Posterior cingulate gyrus (tissue), 11 donors: ENCODE measurements at places on chromosomes 16 and 17.
A peak's percentile ranks its signal among the peaks of the same experiment; 100 is the strongest.

GRCh38 chr17:1720856-1721386 is 3.6 kb upstream of the WDR81 start:
- DNase-seq, result peak; percentile 55

DNA sequence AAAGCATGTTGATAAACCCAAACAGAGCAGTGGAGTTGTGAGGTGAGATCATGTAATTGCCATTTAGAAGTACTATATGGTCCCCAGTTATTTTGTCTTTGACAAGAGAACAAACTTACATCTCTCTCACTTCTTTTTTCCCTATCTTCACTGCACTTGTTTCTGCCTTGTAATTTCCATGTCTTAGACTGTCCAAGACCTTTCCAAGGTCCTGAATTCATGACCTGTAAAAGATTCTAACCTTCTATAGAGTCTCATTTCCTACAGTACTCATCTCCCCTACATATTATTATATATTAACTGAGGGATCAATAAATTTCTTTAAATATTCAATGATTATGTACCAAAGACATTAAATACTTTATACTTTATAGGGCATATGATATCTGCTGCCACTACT is 295.3 kb upstream of the KIF2B start:
- DNase-seq, result no peak

- no peak for DNase-seq
These were observed 14.2 kb downstream of the USP10 start for GRCh38 chr16:84714028-84714427.

GRCh38 chr17:15436473-15437302 is 30.7 kb downstream of the CDRT4 start:
- DNase-seq, result no peak

DNA sequence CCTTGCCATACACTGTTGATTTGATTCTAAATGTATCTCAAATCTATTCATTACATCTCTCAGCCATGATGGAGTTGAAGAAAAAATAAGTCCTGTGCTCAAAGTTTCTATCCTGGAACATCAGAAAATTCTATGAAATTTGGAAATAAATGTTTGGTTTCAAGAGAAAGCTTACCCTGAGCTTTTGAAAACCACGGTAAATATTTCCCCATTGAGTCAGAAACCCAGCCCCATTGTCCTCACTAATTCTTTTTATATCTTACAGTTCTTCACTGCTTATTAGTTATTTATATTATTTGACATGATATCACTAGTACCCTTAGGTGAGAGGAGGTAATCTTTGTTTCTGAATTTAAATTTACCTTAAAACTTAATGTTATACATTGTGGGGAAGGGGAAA is 128.5 kb downstream of the MRTFB start:
- no peak for DNase-seq

- DNase-seq, result no peak
These were observed 17.0 kb upstream of the PIK3R6 start for GRCh38 chr17:8884336-8884990.

DNA sequence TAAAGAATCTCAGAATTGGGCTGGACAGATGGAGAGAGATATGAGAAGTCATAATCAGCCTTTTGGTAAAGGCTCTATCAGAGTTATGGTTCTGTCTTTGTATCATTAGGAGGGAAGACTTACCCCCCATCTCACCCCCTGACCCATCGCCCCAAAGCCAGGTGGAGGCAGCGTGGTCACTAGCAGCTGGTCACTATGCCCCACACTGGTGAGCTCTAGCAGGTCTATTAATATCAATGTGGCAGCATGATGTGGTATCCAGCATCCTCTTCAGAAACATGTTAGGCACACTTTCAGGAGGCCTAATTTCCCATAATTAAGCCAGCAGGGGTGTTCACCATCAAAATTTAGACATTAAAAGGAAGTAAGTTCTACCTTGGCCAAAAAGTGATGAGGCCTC is 183.8 kb upstream of the COX10 start:
- DNase-seq, result no peak

GRCh38 chr17:29089601-29090044 is 46.7 kb downstream of the PIPOX start:
- peak; percentile 50 for DNase-seq

GRCh38 chr16:86101897-86102157 is 202.9 kb downstream of the IRF8 start:
- DNase-seq, result no peak

DNA sequence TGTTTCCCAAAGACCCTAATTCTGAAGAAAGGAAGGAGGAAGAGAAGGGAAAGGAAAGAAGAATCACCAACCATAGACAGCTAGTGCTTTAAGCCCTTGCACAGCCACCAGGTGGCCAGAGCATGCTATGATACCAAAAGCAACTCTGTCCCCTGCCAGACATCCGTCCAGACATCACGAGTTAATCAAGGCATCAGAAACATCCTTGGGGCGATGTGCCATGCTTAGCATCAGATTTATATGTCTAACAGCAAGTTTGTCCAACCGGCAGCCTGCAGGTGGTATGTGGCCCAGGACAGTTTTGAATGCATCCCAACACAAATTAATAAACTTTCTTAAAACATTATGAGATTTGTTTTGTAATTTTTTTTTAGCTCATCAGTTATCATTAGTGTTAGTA is 2.9 kb upstream of the CRYBA1 start:
- DNase-seq, result no peak

DNA sequence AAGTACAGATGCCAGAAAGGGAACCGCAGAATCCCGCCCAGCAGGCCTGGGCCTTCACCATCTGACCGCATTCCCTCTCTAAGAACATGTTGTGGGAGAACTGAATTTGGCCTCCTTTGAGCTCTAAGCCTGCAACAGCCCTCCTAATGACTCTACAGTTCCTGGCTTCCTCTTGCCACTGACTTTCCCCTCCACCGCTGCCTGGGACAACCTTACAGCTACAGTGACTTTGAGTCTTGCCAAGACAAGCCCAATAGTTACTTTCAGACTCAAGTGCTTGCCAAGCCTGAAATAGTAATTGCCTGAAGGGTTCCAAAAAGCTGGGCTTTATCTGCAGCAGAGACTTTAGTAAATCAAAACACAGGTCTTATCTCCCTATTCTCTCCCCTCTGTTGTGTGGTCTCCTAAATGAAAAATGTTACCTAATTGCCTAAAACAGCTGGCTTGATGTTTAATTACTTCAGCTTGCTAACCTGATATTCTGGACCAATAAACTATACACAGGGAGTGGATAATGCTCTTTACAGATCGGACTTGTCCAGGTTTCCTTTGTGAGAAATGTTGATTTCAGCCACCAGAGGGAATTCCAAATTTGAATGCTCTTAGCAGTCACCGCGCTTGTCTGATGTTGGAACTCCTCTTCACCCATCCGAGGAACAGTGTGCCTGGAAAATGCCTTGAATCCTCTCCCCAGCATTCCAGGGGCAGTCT is 85.1 kb upstream of the TBX2 start:
- no peak for DNase-seq

- DNase-seq, result peak; percentile 62
These were observed 12.6 kb downstream of the GRB7 start for GRCh38 chr17:39750131-39751015.

- no peak for DNase-seq
These were observed 4.4 kb downstream of the BAHCC1 start for GRCh38 chr17:81399481-81400153.

- DNase-seq, result no peak
These were observed 42.3 kb upstream of the MED9 start for GRCh38 chr17:17434477-17434876.

GRCh38 chr17:60039114-60039846 is 39.4 kb downstream of the HEATR6 start:
- no peak for DNase-seq

- DNase-seq, result no peak
These were observed 48.1 kb upstream of the GOSR1 start for GRCh38 chr17:30429155-30429554.

- no peak for DNase-seq
These were observed 3.1 kb downstream of the GAA start for GRCh38 chr17:80104321-80104955.

- DNase-seq, result peak; percentile 83
These were observed 21.4 kb downstream of the KIAA0513 start for GRCh38 chr16:85048921-85049562.

GRCh38 chr16:53209877-53210276 is 155.1 kb downstream of the CHD9 start:
- no peak for DNase-seq

- no peak for DNase-seq
These were observed 41.1 kb downstream of the AHSP start for GRCh38 chr16:31568577-31569359.

DNA sequence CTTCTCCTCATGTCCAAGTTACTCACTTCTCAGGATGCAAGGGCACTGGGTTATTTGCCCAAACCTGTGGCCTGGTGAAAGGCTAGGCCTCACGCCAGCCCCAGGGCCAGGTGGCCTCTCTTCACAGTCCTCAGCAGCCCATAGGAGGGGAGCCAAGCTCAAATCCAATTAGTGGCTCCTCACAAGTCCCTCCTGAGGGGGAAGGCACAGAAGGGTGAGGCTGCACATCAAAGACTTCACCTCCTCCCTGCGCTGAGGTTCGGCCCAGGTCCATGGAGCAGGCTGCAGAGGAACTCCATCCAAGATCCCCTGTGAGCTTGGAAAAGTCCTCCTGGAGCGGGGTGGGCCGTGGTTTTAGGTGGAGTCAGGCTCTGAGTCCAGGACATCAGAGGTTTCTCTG is 320.0 kb downstream of the FOXL1 start:
- peak; percentile 48 for DNase-seq

DNA sequence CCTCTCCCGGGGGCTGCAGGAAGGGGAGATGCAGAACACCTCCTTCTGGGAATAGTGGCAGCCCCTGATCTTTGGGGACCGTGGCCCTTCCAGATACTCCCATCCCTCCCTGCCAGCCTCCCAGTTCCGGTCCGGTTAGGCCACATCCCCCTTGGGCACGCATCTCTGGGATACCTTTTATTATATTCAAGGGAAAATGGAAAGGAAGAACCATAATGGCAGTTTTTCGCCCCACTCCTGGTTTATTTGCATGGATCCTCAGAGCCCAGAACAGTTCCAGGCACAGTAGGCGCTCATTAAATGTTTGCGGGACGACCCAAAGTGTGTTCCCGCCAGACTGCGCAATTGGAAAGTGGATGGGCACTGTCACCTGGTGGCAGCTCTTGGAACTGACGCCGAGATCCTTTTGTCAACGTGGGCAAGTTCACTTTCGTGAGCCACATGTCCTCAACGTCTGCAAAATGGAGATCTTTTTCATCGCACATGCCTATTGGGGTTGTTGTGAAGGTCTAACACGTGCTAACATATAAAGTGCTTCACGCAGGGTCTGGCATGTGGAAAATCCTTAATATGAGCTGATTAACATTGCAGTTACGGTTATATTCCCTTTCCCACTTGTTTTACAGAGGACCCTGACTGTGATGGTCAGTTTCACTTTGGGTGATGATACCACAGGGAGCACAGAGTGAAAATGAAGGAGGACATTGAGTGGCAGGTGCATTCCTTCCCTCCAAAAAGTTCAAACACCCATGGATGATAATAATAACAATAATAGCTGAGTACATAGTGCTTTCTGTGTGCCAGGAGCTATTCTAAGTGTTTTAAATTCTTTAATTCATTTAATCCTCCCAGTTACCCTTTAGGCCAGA is 1.7 kb upstream of the GPRC5B start:
- DNase-seq, result peak; percentile 94

- no peak for DNase-seq
These were observed 39.6 kb downstream of the CDRT15 start for GRCh38 chr17:14197057-14197456.

- DNase-seq, result no peak
These were observed 15.7 kb upstream of the ABCC3 start for GRCh38 chr17:50618941-50619340.

- DNase-seq, result no peak
These were observed 963 bp downstream of the ALG1 start for GRCh38 chr16:5072334-5073278.
